ENCODE measurements at places on chromosomes 12 and 14.

DNA sequence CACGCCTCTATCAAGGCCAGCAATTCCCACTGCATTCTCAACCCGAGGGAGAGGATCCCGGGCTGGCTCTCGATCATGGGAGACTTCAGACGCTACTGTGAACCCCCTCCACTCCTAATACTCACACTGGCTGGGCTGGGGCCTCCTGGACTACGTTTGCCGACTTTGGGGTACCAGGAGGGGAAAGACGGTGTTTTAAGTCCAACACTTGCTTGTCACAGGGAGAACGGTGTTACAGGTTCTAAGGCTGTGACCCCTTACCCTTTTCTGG lies 463 bp downstream of the NACA start:
- DNase-seq, result no peak

DNA sequence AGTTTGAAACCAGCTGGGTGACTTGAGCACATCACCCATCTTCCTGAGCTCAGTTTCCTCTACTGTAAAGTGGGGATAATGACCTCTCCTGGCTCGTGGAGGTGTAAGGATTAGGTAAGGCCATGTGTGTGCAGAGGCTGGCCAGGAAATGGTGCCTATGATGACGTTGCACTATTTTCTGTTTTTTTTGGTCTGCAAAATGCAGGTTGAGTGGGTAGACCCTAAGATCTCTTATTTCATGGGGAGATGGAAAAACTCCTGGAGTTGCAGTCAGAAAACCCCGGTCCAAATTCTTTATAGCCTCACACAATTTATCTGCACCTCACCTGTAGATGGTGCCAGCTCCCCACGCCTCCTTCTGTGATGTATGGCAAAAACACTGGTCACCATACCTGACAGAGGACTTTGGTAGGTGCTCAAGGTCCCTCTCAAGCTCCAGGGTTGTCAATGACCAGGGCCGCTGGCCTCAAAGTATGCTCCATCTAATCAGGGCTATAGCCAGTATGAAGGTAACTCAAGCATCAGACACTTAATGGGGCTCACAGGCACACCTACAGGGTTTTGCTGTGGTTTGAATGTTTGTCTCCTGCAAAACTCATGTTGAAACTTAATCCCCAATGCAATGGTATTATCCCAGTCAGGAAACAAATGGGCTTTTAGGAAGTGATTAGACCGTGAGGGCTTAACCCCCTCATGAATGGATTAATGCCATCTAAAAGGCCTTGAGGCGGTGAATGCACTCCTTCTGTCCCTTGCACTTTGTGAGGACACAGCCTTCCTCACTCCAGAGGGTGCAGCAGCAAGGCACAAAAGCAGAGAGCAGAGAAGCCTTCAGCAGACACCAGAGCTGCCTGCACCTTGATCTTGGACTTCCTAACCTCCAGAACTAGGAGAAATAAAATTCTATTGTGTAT lies 17.6 kb downstream of the C14orf132 start:
- DNase-seq, result no peak

- no peak for DNase-seq
These were observed 38.4 kb upstream of the SELPLG start for GRCh38 chr12:108672054-108672453.

- no peak for DNase-seq
These were observed 699 bp upstream of the CD69 start for GRCh38 chr12:9761419-9761781.

DNA sequence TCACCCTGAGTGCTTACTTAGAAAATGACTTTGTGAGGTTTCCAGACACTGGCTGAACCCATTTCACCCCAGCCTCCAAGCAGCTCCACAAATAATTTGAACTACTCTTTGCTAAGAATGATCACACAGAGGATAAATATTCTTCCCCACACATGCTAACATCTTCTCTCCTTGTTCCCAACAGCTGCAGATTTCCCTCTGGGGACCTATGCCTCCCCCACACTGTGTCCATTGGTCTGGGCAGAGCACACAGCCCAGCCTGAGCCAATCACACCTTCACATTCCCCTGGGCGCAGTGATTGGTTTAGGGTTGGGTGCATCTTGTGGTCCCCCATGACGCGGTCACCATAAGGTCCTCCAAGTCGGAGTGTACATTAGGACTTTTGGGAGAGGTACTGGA lies 6.9 kb downstream of the SDR9C7 start:
- no peak for DNase-seq
